ENCODE measurements at places on chromosomes 13 and 19.

DNA sequence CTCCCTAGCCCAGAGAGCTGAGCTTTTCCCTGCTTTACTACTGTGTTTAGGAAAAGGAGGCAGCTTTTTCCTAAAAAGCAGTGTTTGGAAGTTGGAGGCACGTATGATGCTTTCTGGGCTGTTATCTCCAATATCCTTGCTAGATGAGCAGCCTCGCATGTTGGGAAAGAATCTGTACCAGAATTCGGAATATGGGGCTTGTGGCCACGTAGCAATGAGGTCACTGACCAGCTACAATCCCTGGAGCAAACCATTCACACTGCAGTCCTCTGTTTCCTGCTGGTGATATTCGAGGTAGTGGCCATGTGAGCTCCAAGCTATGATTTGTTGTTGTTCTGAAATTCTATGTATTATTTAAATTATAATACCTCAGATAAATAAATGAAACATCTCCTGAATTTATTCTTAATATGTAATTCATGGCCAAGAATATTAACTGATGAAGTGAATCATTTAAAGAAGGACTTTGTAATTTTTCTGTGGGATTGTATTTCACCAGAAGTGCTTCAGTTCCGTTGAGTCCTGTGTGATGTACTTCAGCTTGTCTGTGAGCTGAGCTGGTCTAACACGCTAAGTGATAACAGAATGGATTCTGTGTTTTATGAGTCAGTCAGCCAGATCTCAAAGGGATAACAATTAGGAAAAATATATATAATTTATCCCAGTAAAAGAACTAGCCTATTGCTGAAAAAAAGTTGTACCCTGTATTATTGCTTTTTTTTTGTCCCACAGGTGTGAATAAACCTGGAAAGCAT is 319.5 kb downstream of the SHISA2 start:
- DNase-seq: peak; percentile 35

DNA sequence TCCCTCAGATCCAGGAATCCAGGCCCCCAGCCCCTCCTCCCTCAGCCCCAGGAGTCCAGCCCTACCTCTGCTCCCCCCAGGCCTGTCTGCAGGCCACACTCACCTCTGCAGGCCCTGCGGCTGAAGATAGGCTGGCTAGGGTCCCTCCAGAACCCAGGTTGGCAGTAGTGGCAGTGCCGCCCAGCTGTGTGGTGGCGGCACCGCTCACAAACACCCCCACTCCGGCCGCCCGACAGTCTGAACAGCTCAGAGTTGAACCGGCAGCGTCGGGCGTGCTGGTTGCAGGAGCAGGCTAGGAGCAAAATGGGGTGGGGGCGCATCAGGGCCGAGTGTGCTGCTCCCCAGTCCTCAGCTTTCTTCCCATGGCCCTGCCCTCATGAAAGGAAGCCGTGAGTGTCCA is 8.3 kb downstream of the NTN5 start:
- DNase-seq: no peak

DNA sequence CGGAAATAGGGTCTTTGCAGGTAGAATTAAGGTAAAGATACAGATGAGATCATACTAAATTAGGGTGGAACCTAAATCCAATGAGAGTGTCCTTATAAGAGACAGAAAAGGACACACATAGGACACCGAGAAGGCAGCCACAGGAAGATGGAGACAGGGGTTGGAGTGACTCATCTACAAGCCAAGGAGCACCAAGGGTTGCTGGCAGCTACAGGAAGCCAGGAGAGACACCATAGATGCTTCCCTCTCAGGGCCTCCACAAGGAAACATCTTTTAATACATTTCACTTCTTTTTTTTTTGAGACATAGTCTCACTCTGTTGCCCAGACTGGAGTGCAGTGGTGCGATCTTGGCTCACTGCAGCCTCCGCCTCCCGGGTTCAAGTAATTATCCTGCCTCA is 10.1 kb downstream of the TMEM143 start:
- no peak for DNase-seq

- peak; percentile 97 for DNase-seq
These were observed 539 bp downstream of the U2AF1L4 start for GRCh38 chr19:35744430-35745327.

DNA sequence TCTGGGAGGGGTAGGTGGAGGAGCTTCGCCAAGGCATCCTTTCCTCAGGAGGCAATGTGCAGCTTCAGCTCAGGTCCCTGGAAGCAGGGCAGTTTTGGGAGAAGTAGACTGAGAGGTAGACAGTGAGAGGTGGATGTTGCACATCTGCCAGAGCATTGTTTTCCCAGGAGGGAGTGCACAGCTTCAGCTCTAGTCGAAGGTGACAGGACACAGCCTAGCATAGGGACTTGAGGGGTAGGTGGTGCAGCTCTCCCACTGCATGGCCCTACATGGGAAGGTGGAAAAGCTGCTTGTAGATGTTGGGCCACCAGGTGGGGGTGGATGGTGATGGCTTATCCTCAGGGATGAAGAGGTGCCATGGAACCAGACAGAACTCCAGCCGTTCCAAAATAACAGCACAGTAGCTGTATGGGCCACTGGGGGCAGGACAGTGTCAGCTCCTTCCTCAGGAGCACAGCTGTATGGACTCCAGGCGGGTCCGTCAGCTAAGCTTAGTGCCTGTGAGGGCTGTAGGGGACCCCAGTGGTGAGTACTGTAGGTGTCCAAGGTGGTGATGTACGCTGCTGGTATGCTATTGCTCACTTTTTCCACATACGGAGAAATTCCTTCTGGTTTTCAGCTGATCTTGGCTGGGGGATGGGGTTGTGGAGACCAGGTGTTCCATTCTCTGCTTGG is 17.4 kb upstream of the ZNF543 start:
- DNase-seq: peak; percentile 55

GRCh38 chr19:15304140-15304705 is 28.1 kb downstream of the BRD4 start:
- no peak for DNase-seq

GRCh38 chr13:100870898-100871297 is 196.3 kb upstream of the TMTC4 start:
- no peak for DNase-seq

GRCh38 chr13:99442273-99442895 is 58.9 kb upstream of the TM9SF2 start:
- DNase-seq: peak; percentile 68

GRCh38 chr13:114319441-114319913 is 5.2 kb downstream of the CHAMP1 start:
- peak; percentile 57 for DNase-seq

GRCh38 chr19:46115396-46116106 is 8.9 kb downstream of the IGFL3 start:
- DNase-seq: peak; percentile 55

Measured in cardiac fibroblast (primary cell).